ENCODE measurements at places on chromosomes 6 and 20. TPM values are rescaled to one million over a fixed set of nuclear protein-coding genes. Genes with fewer than 3 reads are reported as not detected.
A peak's percentile ranks its signal among the peaks of the same experiment; 100 is the strongest.

- DNase-seq, result no peak
These were observed 88.1 kb downstream of the HDGFL1 start for GRCh38 chr6:22657352-22657980.

GRCh38 chr6:113920663-113921267 is 50.2 kb downstream of the HDAC2 start:
- DNase-seq, result no peak

- DNase-seq, result peak; percentile 95
These were observed 35.8 kb downstream of the HFE start for GRCh38 chr6:26122793-26123674.

GRCh38 chr20:3090565-3090964 is 6.0 kb upstream of the AVP start:
- no peak for DNase-seq

DNA sequence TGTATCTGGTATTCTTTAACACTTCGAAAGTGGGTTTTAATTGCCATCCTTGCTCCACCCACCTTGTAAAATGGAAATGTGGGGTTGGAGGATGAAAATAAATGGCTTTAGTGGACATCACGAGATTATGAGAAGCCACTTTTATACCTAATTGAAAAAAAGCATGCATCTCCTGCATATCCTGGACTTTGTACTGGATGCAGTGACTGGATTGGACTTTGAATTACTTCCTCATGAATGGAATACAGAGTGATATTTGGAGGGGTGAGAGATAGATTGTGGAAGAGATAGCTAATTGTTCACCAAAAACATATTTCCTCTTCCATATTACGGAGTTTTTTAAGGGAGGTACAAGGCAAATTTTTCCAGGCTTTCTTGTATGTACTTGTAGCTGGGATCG is 813.0 kb downstream of the TENT5A start:
- DNase-seq, result no peak

GRCh38 chr20:5893621-5894020 is 56.7 kb downstream of the TRMT6 start:
- DNase-seq, result no peak

DNA sequence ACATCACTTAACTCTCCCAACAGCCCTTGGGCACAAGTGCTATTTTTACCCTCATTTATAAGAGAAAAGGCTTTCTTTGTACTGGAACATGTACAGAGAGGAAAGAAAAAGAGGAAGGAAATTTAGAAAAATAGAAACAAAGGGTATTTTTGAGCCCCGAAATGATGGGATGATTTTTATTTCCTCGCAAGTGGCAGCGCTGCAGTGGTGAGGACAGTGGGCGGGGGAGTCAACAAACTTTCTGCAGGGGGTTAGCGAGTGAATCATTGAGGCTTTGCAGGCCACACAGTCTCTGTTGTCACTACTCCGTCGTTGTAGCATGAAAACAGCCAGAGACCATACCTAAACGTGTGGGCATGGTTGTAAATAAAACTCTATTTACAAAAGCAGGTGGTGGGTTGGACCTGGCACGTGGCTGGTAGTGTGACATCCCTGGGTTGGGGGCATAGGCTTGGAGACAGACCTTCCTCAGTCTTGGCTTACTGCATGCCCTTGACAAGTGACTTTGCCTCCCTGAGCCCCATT is 25.5 kb upstream of the OCSTAMP start:
- DNase-seq, result no peak

- DNase-seq, result no peak
These were observed 50.9 kb upstream of the RPS6KA2 start for GRCh38 chr6:166677941-166678340.

DNA sequence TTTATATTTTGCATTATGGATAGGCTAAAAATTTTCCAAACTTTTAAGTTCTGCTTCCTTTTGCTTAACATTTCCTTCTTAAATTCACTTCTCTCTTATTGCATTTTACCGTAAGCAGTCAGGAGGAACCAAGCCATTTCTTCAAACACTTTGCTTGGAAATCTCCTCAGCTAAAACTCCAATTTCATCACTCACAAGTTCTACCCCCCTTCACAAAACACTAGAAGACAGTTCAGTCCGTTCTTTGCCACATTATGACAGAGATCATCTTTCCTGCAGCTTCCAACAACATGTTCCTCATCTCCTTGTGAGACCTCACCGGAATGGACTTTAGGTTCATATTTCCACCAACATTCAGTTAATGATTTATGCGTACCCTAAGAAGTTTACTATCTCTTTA is 79.2 kb upstream of the LY86 start:
- DNase-seq, result no peak

- DNase-seq, result peak; percentile 44
These were observed 143.2 kb upstream of the RNF24 start for GRCh38 chr20:4158466-4159050.

DNA sequence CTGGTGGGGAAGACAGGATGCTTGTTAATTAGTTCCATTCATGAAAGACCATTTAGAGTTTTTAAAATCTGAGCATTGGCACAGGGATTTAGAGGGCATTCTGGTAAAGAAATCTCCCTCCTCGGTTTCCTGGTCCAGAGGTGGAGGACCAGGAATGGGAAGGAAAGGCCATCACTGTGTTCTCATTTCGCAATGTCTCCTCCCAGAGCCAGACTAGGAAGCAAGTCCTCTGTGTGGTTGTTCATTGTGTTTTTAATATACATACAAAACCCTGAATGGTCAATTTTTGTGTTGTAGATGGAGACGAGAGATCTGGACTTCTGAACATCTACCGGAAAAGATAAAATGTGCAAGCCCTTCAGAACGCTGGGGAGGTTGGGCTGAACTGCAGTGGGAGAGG is 41.3 kb downstream of the RIN2 start:
- no peak for DNase-seq

DNA sequence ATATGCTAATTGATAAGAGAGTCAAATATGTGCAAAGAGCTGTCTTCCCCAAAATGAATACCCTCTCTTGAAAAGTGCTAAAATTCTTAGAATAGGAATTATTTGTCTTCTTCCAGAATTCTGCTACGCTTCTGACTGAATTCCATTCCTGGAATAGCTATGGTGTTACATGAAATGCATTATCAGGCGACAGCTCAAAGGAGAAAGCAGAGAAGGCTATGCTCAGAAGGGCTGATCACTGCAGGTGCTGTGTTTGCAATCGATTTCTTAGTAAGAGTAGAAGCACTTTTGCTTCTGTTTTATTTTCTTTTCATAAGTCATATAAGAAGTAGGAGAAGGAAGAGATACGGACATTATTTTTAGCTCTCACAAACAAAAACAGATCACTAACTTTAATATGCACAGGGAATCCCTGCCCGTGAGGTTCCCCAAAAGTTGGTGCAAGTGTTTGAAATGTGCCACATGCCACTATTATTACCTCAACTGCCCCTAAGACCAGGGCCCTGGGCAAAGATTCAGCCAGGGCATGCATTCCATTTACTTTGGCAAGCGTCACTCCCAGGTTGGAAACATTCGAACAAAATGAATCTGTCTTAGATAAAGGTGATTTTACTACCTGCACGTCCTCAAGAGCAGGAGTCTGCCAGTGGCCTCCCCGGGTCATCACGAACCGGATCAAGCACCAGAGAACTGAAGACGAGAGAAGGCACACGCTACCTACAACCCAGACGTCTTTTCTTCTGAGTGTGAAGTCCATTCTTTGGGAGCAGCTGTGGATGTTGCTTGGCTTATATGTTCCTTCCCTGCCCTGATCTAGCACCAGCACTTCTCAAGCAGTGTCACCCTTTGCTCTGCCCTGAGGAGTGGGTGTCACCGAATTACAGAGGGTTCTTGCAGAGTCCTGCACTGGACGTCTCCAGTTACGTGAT is 7.2 kb downstream of the MYLK4 start:
- no peak for DNase-seq

DNA sequence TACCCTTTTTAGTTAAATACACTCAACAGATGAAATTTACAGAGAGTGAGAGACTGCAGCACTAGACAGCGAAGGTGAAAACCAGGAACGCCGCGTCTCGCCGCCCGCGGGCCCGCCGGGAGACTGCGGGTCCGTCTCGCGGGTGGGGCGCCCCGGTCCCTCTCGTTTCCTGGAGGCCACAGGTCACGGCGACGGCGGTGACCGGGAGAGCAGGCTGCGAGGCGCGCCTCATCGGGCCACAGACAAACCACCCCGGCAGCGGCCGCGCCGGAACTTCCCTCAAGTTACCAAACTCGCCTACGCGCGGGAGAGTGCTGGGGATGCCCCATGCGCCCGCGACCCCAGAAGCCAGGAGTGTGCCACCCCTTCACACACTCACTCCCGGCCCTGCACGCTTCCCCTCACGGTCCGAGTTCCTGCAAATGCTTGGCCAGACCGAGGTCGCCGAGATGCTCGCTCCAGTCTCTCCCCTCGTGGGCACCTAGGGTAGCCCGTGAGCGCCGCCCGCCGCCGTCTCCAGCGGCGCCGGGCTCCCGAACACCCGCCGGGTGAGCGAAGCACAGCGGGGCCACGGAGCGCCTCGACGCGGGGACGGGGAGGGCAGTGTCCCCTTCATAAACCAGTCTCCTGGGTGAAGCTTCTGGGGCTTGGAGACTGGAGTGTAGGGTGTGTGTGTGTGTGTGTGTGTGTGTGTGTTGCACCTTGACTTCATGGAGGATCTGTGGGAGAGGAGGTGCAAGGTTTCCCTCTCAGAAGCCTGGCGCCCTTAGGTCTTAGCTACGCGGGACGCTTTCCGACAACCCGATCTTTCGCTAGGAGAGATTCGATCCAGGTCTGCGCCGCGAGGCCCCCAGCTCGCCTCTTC is 1.4 kb downstream of the BACH2 start:
- peak; percentile 81 for DNase-seq

GRCh38 chr20:19376451-19377229 is 164.2 kb downstream of the SLC24A3 start:
- no peak for DNase-seq

DNA sequence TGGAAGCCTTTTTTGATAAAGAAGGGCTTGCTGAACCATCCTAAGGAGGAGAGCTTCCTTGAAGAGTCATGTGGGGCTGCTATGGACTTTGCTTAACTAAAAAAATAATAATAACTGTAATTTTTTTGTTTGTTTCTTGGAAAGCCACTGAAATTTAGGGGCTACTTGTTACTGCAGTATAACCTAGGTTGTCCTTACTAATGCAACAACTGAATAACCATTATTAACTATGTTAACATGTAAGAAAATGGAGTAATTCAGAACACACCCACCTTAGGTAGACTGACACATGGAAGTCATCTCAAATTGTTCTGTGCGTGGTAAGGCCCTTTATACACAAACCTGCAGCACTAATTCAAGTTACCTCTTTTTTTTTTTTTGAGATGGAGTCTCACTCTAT is 90.9 kb upstream of the SOX4 start:
- DNase-seq, result no peak

GRCh38 chr20:48393311-48393685 is 434.5 kb downstream of the PREX1 start:
- DNase-seq, result no peak

DNA sequence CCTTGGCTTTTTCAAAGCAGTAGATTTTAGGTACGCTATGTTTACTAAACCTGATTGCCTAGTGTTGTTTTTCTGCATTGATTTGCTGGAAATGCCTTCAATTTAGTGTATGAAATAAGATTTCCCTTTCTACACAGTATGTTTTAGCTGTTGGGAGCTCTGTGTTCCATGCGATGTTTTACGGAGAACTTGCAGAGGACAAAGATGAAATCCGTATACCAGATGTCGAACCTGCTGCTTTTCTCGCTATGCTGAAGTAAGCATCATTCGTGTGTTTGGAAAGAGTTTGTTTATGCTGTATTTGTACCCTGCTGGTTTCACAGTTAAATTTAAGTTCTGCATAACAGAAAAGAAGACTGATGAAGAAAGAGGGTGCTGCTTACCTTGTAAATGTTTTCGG is 1.9 kb downstream of the BTBD3 start:
- no peak for DNase-seq

DNA sequence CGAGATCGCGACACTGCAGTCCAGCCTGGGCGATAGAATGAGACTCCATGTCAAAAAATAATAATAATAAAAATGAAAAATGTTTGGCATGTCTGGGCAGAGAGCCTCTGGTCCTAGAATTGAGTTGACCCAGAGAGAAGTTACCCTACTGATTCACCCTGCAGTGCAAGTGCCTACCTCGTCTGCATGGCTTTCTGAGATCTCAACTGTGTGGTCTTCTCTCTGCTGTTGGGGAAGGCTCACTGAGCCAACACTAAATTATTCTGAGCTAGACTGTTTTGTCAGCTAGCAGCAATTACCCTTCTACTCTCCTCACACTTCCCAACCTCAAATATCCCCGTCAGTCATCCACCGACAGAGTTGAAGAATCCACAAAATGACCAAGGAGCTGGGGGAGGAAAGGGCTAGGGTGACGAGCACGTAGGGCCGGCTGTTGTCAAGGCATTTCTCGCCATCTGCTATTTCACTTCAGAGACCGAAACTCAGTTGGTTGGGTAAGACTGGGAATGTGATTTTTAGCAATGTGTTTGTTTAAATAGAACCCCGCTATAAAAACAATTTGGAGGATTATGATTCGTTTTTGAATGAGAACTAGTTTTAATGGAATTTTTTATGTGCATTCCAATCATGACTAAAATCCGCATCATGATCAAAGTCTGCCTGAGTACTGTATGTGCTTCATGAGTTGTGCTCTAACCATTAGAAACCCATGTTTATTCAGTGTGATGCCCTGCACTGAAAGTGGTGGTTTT is 9.4 kb downstream of the MAS1 start:
- DNase-seq, result no peak

DNA sequence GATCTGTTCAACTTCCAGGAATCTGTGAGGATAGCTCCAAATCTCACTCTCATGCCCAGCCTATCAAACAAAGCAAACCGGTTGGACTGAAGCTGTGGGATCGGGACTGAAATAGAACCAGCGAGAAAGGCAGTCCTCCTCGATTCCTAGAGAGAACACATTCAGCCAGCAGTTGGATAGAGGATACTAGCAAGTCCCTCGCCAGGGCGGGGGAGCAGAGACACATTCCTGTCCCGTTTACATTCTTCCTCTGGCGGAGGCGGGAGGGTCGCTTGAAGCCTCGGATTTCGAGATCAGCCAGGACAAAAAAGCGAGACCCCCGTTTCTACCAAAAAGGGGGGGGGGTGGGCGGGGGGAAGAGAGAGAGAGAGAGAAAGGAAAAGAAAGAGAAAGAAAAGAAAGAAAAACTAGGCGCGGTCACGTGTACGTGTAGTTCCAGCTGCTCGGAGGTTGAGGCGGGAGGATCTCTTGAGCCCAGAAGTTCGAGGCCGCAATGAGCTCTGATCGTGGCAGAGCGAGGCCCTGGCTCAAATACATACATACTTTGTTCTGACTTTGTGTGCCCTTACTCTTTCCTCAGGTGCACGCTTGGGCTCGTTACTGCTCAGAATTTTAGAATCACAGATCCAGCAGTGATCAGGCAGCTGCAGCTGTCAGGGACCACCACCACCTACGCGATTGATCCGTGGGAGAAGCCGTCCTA is 19.5 kb downstream of the ZNF311 start:
- peak; percentile 92 for DNase-seq

Gene NKX2-4
- total RNA-seq, result not detected

Gene HLA-G
- not detected for total RNA-seq

Gene EMILIN3
- total RNA-seq, result 2.3 TPM

Gene KIF6
- total RNA-seq, result 0.46 TPM

Gene LY6G5B
- 9.5 TPM for total RNA-seq

Gene FNDC1
- total RNA-seq, result 2.8 TPM

Gene GDAP1L1
- not detected for total RNA-seq

Gene RAB44
- total RNA-seq, result 0.33 TPM

Gene CD40
- 9.6 TPM for total RNA-seq
